ENCODE measurements at places on chromosomes 3 and 15.
A peak's percentile ranks its signal among the peaks of the same experiment; 100 is the strongest.

DNA sequence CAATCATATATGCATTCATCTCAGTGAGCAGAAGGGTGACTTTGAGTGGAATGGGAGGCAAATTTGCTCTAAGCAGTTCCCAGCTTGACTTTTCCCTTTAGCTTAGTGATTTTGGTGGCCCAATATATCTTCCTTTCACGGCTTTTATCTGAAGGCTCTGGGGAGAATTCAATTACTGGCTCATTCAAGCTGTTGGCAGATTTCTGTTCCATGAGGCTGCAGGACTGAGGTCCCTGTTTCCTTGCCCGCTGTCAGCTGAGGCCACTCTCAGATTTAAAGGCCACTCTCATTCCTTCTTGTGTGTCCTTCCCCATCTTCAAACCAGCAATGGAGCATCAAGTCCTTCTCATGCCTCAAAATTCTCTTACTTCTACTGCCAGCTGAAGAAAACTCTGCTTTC lies 170.4 kb upstream of the ATP10A start:
- no peak for DNase-seq

GRCh38 chr15:77818484-77819047 lies 185.9 kb upstream of the LINGO1 start:
- DNase-seq: no peak

- peak; percentile 20 for DNase-seq
Measured at GRCh38 chr3:16504242-16504641, 9.3 kb downstream of the RFTN1 start.

DNA sequence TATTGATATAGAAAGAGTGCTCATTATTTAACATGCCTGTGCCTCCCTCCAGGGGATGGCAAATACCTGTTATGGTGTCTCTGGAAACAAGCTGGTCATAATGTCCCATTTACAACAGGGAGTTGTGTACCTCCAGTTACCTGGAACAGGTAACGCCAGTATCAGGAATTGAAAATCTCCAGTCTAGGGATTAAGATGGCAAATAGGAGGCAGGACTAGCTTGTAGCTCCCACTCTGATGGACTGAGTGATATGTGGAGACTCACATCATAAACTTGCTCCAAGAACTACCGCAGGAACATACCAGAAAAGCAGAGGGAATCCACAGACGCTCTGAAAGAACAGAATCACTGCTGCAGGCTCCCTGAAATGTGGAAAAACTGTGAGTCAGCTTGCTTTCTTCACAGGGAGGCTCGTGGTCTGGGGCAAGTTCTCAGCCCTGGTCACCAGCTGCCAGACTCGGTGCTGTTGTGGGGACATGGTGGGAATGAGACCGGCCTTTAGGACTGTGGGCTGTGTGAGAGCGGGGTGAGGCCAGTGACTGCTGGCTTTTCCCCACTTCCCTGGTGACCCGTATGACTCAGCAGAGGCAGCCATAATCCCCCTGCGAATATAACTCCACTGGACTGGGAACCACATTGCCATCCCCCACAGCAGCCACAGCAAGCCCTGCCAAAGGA lies 97.4 kb downstream of the KCNAB1 start:
- DNase-seq: no peak

DNA sequence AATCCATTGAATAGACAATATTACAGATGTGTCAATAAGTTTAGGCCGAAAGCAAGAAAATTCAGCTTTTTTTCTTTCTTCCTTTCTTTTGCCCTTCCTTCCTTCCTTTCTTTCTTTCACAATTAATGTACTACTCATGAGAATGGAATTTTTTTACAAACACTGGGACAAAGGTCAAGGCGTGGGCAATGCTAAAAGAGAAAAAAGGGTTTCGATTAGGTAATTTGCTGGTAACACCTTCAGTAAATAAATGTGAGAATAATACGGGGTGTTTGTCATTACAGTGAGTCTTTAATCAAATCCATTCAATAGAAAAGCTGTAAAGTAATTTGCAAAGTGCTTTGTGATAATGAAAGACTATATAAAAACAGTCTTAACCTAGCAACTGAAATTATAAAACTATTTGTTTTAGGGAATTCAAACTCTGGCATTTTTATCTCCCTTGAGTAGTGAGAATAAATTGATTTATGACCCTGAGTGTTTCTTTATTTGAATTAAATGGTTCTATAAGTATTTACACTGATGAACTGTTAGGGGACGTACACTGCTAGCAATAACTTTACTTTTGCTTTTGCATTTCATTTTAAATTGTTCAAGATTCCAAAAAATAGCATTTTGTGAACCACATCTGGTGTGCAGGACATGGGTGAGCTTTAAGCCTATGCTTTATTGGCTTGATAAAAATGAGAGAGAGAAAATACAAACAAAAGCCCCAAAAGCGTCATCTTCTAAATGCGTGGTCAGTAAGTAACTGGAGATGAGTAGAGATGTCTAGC lies 104.2 kb upstream of the THRB start:
- DNase-seq: no peak

DNA sequence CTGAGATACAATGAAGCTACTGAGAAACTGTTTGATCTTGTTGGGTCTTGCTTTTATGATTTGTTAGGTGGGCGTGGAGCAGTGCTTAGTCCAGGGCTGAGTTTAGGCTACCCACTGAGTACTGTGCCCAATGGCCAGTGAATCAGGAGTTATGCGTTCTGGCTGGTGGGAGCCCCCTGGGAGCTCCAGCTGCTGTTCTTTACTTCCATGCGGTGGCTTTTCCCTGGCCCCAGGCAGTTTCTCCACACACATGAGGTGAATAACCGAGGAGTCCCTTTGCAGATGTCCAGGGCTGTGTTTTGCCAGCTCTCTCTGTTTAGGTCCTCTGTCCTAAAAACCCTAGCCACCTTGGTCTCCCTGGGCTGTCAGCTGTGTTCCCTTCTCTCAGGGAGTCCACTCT lies 106.5 kb downstream of the KLF13 start:
- DNase-seq: no peak

DNA sequence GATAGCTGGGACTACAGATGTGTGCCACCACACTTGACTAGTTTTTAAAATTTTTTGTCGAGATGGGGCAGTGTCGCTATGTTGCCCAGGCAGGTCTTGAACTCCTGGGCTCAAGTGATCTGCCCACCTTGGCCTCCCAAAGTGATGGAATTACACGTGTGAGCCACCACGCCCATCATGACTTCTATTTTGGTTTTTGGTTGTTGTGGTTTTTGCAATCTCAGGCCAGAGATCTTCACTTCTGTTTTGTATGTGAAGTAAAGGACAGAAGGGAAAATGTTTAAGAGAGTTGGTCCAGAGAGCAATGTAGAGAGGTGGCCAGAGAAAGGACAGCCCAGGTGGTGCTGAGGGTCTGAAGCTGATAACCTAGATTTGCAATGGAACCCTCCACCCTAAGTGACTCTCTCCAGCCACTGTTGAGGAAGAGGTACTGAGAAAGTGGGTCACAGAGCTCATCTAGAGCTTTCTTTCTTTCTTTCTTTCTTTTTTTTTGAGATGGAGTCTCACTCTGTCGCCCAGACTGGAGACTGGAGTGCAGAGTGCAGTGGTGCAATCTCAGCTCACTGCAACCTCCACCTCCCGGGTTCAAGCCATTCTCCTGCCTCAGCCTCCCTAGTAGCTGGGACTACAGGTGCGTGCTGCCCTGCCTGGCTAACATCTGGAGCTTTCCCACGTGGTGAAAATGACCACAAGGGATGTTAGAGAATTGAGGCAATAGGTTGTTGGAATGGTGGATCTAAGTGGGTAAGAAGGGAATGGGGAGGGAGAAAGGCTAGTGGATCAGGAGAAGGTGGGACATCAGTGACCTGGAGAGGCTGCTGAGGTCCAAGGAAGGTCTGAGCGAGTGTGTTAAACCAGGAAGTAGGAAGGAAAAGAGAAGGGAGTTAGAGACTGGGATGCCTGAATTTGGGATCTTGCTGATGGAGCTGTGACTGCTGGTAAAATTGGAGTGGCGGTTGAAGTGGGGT lies 22.4 kb upstream of the SEMA4B start:
- DNase-seq: no peak

DNA sequence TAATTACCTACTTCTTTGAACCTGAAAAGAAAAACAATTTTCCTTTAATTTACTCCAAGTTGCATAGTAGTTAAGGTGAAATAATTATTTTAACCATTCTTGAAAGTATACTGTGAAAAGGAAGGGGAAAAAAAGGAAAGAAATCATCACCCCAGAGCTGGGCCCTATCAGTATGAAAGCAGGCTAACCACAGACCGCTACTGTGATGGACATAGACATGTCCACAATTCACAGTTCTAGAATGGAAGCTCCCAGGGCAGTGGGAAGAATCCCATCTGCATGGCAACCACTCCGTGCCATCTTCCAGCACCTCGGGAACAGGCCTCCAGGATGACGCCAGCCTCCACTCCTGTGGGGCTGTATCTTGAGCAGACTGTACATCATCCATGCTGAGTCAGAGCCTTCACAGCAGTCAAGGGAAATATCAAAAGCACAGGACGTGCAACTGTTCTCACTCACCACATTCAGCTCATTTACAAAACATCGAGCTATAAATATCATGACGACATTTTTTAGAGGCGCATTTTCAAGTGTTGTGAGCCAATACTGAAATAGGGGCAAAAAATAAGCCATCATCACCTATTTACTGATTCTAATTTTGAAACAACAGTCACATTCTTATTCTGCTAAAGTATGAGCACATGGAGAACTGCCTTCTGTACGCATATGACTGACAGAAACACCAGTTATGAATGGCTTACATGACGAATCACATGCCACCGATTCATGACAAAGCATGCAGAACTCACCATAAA lies 119.7 kb downstream of the SNRK start:
- DNase-seq: no peak

DNA sequence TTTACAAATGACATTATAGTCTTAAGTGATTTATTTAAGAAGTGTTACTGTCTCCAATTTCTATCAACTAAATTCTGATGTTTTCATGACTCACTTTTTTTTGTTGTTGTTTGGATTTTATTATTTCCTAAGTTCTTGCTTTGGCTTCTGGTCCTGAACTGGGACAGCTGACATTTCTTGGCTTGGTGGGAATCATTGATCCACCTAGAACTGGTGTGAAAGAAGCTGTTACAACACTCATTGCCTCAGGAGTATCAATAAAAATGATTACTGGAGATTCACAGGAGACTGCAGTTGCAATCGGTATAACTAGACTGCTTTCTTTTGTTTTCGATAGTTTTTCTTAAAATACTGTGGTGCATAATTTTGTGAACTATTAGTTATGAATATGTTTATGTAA lies 47.5 kb downstream of the ASTE1 start:
- no peak for DNase-seq

DNA sequence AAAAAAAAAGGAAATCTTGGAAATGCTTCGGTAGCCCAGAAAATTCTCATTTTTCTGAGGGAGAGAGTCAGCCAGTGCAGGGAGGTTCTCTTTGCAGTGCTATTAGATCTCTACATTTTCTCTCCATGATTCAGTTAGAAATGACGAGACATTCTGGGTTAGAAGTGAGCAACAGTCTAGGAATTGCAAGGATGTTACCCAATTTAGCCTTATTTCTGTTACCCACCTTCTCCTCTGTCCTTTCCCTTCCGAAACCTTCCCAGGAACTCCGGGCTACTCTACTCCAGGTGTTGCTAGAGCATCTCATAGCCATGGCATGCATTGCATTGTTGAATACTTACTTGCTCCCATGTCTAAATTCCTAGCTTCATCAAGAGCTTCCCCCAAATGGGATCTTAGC lies 106.8 kb downstream of the EDEM1 start:
- DNase-seq: no peak

DNA sequence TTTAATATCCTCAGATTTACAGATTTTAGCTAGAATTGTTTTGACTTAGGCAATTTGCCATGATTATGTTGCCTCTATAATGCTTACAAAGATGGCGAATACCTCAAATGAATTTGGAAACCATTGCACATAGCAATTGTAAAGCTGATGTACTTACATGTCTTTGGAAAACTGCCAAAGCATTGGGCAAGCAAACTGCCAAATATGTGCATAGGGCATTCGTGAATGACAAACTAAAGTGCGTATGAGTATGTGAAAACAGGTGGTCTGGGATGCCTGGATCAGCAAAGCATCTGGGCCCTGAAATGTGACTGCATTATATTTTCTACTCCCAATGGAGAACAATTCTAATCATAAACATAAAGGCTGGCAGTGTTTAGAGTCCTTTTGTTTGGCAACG lies 445.3 kb upstream of the ROBO1 start:
- no peak for DNase-seq

- no peak for DNase-seq
Measured at GRCh38 chr3:16409032-16409431, 104.5 kb downstream of the RFTN1 start.

DNA sequence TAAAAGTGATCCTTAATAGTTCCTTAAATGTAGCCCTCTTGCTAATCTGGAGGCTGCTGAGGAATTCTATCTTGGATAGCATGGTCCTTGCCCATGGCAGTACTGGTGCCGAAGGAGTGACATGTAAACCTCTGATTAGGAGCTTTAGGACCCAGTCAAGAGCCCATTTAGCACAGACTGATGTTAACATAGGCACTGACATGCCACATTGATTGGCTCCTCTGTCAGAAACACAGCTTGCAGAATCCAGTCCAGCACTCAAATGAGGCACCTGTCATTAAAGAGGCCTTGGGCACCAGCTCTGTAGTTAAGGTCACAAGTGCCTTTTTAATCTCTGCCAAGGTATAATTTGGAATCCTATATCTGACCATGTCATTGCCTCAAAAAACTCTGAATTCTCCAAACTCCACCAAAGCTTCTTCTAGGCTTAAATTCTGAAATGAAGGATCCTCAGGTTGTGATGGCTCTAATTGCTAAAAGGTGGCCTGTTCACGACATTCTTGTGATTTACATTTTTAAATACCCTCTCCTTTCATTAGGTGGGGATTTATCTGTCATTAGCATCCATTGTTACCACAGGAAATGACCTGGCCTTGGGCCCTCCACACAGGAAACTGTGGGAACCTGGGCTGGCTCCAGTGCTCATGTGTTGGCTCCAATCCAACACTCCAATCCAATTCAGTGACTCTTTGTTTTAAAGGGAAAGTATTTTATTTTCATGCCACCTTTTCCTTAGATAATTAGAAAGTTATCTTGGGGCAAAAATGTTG lies 57.3 kb upstream of the RNF7 start:
- DNase-seq: peak; percentile 11

GRCh38 chr3:28188686-28189085 lies 52.7 kb upstream of the CMC1 start:
- DNase-seq: no peak

GRCh38 chr15:43541785-43542184 lies 24.4 kb downstream of the MAP1A start:
- DNase-seq: no peak

- DNase-seq: no peak
Measured at GRCh38 chr3:162292409-162292808, 795.8 kb downstream of the OTOL1 start.

- no peak for DNase-seq
Measured at GRCh38 chr3:35760146-35760545, 120.8 kb downstream of the ARPP21 start.

DNA sequence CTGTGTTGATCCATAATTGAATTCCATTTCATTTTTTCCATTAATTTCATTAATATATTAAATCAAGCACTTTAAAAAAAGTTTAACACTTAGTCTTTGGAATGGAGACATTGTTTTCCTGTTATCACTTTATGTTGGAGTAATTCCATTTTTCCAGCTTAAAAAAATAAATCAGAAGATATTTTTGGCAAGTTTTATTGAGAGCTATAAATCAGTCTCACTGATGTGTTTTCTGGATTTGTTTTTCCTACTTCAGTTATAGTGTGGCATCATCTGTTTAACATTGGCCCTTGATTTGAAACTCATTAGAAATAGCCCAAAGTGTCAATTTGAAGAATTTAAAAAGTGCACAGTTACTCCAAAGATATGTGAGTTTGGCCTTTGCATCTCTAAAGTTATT lies 53.1 kb downstream of the MAP2K5 start:
- no peak for DNase-seq

All from CD4-positive, alpha-beta T cell treated with Interleukin-17A for 1 hour (primary cell).